ENCODE measurements at places on chromosomes 5 and 9.

DNA sequence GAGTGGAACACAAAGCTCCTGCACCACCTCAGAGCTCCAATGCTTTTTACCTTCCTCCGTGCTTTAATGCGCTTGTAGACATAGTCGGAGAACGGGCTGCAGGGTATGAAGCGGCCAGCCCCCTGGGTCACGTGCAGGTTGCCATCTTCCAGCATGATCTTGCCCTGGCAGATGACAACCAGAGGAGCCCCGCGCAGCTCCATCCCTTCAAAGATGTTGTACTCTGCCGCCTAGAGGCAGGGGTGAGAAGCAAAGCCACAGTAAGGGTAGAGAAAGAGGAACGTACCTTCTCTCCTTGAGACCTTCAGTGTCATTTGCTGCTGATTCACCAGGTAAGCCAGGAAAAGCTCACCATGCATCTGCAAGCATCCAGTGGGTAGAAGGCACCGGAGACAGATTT lies 112.3 kb downstream of the DPYSL3 start:
- peak; percentile 67 for DNase-seq

DNA sequence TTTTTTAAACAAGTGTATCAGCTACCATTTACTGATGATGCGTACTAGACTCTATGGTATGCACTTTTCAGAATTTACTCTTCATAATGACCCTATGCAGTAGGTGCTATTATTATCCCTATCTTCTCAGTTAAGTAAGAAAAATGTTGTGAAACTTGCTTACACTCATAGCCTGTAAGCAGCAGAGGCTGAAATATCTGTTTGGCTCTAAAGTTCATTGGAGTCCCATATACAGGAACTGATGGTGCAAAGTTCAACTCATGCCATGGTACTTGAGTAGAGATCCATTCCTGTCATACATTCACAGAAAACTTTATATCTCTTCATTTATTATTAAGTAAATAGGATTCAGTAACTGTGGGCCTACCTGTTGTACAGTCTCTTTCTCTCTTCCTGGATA lies 41.4 kb upstream of the CCDC112 start:
- DNase-seq: no peak

DNA sequence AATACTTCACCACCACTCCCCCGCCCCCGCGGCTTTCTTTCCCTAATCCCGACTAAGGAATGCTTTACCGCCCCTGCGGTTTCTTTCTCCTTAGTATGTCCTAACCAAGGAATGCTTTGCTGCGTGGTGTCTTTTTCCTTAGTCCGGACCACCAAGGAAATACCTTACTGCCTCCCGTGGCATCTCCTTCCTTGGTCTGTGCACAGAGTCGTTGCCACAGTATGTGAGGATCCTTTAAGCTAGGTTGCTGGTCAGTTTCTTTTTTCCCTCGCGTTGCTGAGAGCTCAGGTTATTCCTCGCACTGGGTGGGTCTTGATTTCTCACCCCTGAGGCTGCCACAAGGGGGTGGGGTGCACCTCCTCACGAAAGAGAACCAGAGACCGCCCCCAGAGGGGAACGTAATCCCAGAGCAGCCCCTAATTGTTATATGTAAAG lies 309.4 kb downstream of the NR3C1 start:
- DNase-seq: peak; percentile 95

GRCh38 chr5:88819301-88819999 lies 63.5 kb downstream of the MEF2C start:
- DNase-seq: peak; percentile 20

- no peak for DNase-seq
Measured at GRCh38 chr5:169655353-169655752, 18.3 kb downstream of the DOCK2 start.

DNA sequence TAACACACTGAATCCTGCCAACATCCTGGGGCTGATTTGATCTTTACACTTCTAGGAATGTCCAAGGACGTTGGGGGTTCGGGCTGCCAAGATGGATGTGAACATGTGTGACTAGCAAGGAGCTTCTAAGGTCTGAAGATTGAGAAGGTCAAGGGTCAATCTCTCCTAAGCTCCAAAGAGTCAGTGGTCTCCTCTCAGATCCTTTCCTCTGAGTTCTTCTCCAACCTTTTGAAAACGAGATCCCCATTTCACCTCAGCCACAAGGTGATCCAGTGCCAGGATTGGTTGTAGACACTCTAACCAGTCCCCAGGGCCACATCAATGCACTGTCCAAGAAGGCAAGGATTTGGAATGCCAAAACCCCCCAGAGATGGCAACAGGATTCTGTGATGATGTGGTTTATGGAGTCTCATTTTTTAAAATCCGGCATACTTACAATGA lies 266.8 kb downstream of the NDUFS4 start:
- DNase-seq: no peak

DNA sequence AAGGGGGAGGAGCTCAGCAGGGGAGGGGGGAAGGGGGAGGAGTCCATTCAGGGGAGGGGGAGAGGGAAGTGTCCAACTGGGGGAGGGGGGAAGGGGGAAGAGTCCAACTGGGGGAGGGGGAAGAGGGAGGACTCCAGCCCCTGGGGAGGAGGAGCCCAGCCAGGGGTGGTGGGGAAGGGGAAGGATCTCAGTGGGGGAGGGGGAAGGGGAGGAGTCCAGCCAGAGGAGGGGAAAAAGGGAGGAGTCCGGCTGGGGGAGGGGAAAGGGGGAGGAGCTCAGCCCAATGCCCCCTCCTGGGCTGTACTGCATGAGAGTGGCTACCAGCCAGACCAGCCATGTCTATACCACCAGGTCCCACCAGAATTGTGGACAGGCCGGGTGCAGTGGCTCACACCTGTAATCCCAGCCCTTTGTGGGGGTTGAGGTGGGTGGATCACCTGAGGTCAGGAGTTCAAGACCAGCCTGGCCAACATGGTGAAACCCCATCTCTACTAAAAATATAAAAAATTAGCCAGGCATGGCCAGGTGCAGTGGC lies 30.6 kb upstream of the ADAMTS2 start:
- no peak for DNase-seq

- DNase-seq: no peak
Measured at GRCh38 chr9:135743546-135744332, 41.8 kb downstream of the KCNT1 start.

GRCh38 chr9:76302947-76303550 lies 91.2 kb downstream of the RFK start:
- DNase-seq: peak; percentile 82

DNA sequence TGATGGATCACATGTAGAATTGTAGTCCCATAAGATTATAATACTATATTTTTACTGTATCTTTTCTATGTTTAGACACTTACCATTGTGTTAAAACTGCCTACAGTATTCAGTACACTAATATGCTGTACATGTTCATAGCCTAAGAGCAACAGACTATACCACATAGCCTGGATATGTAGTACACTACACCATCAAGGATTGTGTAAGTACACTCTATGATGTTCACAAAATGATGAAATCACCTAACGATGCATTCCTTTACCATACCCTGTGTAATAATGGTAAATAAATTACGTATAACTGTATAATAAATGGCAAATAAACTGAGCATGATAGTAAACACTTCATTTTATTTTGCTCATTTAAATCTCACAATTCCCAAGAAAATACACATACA lies 60.3 kb downstream of the RICTOR start:
- DNase-seq: no peak

- no peak for DNase-seq
Measured at GRCh38 chr5:92890841-92891244, 690.2 kb downstream of the NR2F1-AS1 start.

DNA sequence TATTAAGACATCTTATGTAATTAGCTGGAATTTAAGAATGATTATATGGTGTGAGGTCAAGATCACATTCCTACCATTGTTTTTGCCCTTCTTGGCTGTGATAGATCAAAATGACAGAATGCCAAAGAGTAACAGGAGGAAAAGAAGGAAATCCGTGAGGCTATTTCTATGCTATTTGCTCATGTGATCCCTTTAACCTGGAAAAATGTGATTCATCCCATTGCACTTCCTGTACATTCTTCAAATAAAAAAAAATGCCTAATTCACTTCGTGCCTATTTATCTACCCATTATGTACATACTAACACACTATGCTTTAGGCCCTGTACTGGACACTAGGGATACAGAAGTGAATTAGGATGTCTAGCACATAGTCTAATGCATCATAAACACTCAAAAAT lies 154.1 kb upstream of the PAPPA start:
- no peak for DNase-seq

GRCh38 chr5:89276566-89277305 lies 393.8 kb upstream of the MEF2C start:
- no peak for DNase-seq

GRCh38 chr5:151060742-151061141 lies 20.1 kb downstream of the TNIP1 start:
- DNase-seq: no peak

DNA sequence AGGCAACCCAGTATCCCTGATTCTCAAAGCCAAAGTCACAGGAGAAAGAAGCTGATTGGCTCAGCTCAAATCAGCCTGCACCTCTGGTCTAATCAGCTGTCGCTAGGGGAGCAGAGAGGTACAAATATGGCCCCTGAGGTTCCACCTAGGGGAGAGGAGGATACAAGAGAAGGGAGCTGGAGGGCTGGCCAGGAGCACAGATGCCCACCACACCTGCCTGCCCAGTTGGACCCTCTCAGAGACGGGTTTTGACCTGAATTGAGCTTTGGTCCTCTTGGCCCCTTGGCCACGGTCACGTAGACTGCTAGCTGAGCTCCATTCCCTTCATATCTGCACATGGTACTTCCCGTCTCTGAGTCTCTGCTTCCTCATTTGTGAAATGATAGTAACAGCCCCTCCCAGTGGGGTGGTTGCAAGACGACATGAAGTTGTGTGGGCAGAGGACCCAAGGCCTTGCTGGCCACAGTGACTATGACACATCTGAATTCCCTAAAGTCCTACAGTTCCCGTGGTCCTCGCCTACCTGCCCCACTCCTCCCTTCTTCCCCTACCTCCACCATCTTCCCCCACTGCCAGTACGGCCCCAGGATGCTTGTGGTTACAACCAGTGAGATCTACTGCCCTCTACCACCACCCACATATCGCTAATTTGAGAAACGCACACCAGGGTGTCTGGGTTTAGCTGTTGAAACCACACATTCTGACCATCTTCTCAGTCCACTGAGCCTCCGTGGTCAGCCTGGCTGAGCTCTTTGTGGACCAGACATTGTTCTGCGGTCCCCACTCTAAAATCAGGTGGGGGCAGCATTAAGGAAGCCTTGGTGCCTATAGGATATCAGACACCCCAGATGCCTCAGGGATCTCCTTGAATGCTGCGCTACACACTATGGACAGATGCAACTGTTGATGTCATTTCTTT lies 60.3 kb upstream of the NEK6 start:
- no peak for DNase-seq

DNA sequence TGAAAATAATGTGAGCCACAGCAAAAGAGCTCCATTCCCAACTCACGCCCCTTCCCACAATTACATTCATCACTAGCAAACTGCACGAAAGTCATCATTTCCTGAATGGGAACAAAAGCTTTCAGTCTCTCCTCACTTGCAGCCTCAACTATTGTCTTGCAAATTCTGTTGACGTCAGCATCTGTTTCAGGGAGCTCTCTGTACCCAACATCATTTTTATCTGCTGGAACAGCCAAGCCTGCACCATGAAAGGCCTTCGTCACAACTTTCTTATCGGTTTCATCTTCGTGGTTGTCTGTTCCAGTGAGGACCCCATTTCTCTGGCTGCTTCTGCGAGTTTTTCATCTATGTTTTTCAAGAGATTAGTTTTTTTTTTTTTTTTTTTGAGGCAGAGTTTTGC lies 14.3 kb upstream of the RNF130 start:
- peak; percentile 89 for DNase-seq

- no peak for DNase-seq
Measured at GRCh38 chr5:110055302-110055701, 365.6 kb downstream of the MAN2A1 start.

- no peak for DNase-seq
Measured at GRCh38 chr5:74304536-74304935, 336.0 kb downstream of the ENC1 start.

DNA sequence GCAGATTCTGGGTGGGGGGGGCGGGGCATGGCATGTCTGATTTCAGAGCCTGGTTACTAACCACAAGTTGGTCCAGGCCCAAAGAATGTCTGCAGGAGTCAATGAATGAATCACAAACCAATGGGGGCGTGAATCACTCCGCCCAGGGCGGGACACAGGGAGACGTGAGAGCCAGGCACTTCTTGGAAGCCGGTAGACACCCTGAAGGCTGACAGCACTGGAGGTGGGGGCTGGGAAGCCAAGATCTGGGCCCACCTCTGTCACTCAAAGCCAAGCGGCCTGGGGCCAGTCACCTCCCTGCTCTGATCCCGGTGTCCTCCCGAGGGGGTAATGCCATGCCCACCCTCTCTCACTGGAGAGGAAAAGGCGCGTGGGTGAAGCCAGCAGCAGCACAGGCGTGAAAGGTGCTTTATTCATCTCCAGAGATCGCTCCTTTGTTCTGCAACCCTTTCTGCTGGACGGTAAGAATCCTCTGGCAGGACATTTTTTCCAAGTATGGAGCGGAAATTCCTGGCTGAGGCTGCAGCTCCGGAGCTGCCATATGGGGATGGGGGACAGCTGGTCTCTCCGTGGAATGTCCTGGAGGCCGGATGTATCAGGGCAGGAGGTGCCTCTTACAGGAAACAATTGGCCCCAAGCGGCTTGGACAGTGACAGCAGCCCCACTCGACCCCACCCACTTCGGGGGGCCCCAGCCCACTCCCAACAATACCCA lies 85.0 kb downstream of the STK10 start:
- peak; percentile 77 for DNase-seq

DNA sequence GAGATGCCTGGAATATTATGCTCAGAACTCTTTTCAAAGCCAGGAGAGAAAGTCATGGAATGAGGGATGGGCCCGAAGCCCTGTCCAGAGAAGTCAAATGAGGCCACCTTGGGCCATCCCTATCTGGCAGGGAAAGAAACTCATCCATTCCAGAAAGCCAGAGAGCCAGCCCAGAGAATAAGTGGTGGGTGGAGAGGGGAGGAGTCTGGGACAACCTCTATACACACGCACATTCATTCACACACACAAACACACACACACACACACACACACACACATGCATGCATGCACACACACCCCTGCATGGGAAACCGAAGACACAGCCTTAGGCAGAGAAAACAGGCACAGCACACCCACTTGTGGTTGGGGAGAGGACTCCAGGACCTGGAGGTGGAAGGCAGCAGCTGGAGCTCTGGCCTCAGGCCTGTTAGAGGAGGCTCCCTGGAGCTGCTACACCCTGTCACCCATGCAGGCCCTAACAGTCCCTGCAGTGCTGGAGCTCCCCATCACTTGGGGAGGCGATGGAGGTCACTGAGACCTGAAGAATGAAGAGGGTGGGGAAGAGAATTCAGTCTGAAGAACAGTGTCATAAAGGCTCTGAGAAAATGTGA lies 38.0 kb downstream of the TGFBI start:
- peak; percentile 21 for DNase-seq

GRCh38 chr9:129757045-129757444 lies 4.2 kb upstream of the PTGES start:
- peak; percentile 17 for DNase-seq

Data from GM23338 (cell line).